ENCODE measurements at places on chromosomes 16 and 17.

DNA sequence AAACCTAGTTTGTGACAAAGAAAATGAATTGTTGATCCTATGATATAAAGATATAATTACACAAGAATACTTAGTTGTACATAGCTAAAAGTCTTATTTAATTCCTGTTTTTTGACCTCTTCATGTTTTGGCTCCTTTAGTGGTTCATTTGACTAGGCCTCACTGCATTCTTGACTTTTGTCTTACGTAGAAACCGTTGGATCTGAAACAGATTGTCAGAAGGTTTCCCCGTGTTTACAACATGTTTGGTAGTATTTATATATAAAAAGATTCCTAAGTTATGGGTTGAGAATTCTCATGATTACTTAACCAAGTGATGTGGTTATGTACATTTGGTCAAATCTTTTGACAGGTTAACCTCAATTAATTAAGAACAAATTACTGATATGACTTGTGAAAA, 162.8 kb downstream of the BCAS3 start:
- no peaks in the 10 kb centered on the region for H3K36me3 ChIP-seq
- H3K27me3 ChIP-seq = no peaks in the 10 kb centered on the region
- H3K27ac ChIP-seq = no peak overlapping the region
- H3K4me1 ChIP-seq = peaks cover 12% of the 10 kb centered on the region

DNA sequence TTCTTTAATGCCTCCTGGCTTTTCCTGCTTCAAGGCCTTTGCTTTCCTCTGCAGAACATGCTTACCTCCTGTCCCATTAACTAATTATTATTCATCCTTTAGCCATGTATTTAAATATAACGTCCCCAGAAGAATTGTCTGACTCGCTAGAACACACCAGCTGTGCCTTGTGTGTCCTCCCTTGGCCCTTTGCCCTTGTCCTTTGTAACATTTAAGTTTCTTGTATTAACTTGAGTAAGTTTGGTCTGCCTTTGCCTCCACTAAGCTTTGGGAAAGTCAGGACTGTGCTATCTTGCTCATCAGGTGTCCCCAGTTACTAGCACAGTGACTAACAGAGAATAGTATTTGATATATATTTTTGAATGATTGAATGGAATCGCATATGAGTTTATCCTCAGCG, 29.6 kb upstream of the ABCA9 start:
- no peak overlapping the region for H3K4me3 ChIP-seq
- H3K36me3 ChIP-seq = no peaks in the 10 kb centered on the region
- no peaks in the 10 kb centered on the region for H3K27me3 ChIP-seq
- no peak overlapping the region for H3K27ac ChIP-seq
- peaks cover 13% of the 10 kb centered on the region for H3K4me1 ChIP-seq

DNA sequence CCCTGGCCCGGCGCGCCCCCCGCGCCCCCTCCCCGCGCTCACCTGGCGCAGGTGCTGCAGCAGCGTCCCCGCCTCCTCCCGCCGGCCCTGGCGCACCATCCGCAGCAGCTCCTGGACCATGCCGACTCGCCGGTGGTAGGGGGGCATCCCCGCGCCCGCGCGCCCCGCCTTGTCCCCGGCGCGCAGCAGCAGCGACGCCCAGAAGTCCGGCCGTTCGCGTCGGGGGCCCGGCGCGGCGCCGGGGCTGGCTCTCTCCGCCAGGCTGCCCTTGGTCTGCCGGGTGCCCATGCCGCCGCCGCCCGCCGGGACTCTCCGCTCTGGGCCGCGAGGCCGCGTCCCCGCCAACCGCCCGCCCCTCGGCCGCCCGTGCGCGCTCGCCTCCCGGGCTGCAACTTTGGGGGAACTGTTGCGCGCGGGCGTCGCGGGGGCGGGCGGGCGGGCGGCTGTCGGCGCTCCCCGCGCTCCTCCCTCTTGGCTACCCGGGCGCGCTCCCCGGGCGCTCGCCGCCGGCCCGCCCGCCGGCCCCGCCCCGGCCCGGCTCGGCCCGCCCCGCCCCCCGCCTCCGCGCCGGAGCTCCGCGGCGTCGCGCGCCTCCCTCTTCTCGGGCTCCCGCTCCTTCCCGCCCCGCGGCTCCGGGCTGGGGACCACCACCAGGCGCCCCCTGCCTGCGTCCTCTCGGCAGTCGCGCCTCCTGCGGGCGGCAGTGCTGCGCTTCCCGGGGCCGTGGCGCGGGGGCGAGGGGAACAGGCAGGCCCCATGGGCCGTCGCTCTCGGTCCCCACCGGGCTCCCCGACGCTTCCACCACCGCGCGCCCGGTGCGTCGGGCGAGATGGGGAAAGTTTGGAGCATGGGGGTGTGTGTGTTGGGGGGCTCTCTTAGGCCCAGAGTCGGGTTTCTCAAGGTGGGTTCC, at the start of gene LRRC75A:
Gene LRRC75A, minus strand, starts transcription at position 491 of the 910 bp plus-strand sequence. Its CDS starts 203 bp downstream, at position 288.
- no peak for DNase-seq
- H3K36me3 ChIP-seq = no peaks in the 10 kb centered on the region
- peak within 1 kb of the TSS; percentile 34 for H3K4me3 ChIP-seq
- no peak within 1 kb of the TSS for H3K27ac ChIP-seq

DNA sequence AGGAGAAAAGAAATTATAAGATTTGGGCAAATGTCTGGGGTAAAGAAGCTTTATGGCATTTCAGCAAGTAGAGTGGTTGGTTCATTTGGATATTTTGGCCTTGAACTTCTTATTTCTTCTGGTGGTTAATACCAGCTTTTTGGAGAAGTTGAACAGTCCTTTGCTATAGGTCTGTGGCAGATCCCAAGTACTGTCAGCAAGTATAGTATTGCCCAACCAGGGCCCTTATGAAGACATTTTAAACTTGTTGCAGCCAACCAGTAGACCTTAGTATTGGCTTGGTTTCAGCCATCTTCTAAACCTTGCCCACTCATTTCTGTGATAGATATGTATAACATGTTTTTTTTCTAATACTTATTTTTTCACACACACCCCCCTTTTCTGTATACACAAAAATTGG, 2.2 kb downstream of the SP2 start:
- H3K36me3 ChIP-seq = no peaks in the 10 kb centered on the region
- no peak overlapping the region for H3K4me3 ChIP-seq
- DNase-seq = no peak
- H3K27me3 ChIP-seq = no peaks in the 10 kb centered on the region

All from HepG2 (cell line).